ENCODE measurements at places on chromosomes 7 and 10. TPM values are rescaled to one million over a fixed set of nuclear protein-coding genes. Genes with fewer than 3 reads are reported as not detected.

DNA sequence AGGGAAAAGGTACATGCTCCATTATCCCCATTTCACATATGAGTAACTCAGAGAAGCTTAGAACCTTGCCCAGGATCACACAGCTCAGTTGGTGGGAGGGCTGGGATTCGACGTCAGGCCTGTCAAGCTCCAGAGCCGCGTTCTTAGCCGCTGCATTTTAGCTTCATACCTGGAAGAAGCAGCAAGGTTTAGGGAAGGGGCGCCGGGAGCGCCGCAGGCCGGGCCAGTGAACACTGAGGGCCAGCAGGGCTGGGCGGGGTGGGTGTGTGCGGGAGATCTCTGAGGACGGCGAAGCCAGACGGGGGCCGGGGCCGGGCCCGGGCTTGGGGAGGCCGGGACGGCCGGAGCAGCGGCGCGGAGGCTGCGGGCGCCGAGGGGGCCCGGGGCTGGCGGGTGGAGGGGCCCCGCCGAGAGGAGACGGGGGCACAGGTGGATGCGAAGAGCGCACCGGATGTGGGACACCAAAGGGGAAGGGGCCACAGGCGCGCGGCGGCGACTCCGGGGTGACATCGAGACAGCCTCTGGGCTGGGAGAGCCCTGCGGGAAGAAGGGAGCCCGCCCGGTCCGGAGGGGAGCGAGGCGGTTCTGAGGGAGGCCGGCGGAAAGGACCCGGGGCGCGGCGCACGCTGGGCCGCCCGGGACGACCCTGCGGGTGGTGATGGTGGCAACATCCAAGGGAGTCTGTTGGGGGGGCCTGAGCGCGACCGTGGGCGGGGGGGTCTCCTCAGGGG, 498 bp downstream of the NDST2 start:
- DNase-seq, result peak; percentile 4

DNA sequence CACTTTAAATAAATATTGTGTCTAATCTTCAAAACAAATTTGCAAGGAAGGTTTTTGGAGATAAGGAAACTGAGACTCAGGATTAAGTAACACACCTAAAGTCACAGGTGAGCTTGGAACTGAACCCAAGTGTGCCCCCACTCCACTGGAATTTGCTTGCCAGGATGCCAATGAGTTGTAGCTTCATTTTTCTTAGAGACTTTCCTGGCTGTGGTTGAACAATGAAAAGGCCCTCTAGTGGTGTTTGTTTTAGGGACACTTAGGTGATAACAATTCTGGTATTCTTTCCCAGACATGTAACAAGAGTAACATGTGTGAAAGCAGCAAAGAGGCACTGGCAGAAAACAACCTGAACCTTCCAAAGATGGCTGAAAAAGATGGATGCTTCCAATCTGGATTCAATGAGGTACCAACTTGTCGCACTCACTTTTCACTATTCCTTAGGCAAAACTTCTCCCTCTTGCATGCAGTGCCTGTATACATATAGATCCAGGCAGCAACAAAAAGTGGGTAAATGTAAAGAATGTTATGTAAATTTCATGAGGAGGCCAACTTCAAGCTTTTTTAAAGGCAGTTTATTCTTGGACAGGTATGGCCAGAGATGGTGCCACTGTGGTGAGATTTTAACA, 1.5 kb downstream of the IL6 start:
- no peak for DNase-seq

GRCh38 chr7:82690929-82691328, 247.4 kb upstream of the CACNA2D1 start:
- DNase-seq, result no peak

DNA sequence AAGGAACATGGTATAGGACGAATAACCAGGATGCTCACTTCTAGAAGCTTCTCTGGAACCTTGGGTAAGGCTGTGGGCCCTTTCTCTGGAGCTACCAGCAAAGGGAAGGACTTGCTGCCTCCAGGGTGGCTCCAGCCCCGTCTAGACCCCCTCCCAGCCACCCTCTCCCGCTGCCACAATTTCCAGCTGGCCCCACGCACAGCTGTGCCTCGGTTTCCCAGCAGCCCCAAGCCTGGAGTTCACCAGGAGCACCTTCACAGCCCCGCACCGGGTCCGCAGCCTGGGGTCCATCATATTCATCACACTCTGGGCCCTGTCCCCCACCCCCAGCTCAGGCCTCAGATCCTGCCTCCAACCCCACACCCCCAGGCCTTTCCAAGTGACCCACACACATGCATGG, 35.6 kb upstream of the GTF2IRD1 start:
- DNase-seq, result no peak

GRCh38 chr7:154931906-154932305, 71.0 kb downstream of the PAXIP1 start:
- no peak for DNase-seq

DNA sequence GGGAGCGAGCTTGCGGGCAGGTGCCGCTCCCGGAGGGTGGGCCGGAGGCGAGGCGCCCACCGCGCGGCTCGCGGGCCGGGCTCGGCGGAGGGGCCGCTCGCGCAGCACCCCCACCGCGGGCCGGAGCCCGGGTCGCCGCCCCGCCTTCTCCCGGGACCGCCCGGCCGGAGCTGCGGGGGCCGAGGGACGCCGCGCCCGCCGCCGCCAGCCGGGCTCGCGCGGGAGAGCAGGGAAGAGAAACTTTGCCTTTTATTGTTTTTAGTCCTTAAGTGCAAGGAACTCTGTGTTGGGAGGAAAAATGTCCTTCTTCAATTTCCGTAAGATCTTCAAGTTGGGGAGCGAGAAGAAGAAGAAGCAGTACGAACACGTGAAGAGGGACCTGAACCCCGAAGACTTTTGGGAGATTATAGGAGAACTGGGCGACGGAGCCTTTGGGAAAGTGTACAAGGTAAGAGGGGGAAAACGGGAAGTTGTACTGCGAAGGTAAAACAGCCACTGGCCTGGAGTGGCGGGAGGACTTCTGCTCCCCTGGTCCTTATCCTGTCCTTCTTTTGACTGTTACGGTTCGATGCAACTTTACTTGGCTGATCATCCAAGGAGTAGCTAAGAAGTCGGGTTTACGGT, 620 bp downstream of the SLK start:
- peak; percentile 42 for DNase-seq

DNA sequence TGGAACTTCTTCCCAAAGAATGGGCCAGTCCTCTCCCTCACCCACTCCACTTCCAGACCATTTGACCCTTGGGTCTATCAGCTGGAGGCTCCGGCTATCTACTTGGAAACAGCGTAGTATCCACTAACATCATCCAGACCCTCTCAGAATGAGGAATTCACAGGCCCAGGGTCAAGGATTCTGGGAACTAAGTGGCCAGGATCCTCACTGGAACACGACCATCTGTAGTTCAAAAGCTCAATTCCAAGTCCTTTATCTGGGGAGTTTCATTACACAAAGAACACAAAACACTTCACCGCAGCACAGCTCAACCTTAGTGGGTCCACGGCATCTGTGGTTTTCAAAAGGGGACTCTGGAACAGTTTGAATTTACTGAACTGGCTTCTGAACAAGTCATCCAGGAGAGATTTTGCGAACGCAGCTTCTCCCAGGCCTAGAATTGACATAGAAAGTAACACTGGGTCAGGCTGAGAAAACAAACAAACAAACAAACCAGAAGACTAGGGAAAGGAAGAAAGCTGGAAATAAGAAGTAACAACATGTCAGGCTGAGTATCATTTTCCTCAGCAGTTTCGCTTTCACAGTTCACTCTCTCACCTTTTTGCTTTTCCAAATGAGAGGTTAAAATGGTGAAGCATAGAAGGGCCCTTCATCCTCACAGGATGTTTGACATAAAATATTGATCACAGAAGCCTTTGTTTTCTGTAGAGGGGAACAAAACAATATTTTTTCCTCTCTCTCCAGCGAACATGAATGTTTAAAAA, 57.6 kb upstream of the USP6NL start:
- no peak for DNase-seq

GRCh38 chr7:130365088-130365487, 15.2 kb upstream of the CPA1 start:
- DNase-seq, result no peak

- DNase-seq, result no peak
These were observed 73.9 kb downstream of the GRID1 start for GRCh38 chr10:86292462-86293395.

DNA sequence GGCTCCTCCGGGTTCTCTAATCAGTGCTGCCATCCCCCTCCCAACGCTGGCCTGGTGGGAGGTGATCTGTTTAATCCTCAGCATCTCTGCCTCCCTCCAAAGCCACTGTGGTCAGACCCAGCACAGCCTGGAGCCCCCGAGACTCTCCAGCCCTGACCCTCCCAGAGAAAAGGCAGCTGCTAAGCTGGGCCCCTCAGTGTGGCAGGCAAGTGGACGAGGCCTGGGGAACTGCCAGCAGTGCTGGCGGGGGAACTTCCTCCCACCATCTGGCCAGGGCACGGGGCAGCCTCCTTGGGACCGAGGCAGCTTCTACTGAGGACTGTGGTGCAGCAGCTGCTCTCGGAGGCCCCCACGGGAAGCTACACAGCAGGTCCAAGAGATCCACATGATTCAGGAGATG, 51.1 kb downstream of the DPYSL4 start:
- no peak for DNase-seq

DNA sequence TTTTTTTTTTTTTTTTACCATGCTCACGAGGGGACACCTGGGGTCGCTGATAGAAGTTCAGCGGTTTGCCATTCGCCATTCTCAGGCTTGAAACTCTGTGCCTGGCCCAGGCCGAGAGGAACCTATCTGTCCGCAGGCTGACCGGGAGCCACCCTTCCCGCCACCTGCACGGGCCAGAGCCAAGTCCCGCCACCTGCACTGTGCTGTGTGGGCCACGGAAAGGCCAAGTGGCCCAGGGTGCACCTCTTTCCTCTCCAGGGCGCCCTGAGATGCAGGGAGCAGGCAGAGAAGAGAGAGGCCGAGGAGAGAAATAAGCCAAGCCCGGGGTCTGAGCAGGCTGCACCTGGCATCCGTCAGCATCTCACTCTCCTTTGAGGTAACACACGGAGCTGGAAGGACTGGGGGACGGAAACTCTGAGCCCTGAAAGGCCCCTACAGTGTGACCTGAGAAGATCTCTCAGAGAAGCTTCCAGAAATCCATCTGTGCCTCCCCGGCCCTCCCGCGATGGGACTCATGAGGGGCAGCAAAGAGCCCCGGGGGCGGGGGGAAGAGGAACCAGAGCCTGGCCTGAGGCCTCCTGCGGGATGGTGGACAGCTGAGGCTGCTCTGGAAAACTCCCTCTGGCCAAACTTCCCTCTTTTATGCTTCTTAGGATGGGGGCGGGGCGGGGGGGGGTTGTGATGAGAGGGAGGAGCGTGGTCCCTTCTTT, 46.6 kb downstream of the PRKAG2 start:
- DNase-seq, result no peak

The INA gene
- polyA plus RNA-seq, result 1.2 TPM

The SUPV3L1 gene
- 38.1 TPM for polyA plus RNA-seq

The SLC16A9 gene
- 43.8 TPM for polyA plus RNA-seq

The MYH16 gene
- polyA plus RNA-seq, result 0.06 TPM

Measured in renal pelvis (tissue), 12 donors.